Gastroesophageal sphincter (tissue), 4 donors: ENCODE measurements at places on chromosomes 13 and 19. TPM values are rescaled to one million over a fixed set of nuclear protein-coding genes. Genes with fewer than 3 reads are reported as not detected.

NTN5 gene
- total RNA-seq = 1.1 TPM

TRMT1 gene
- total RNA-seq = 25.7 TPM

METTL21C gene
- total RNA-seq = 0.62 TPM

C1QTNF9 gene
- 2.4 TPM for total RNA-seq

ONECUT3 gene
- not detected for total RNA-seq

MBD3L2 gene
- total RNA-seq = not detected

CAPN12 gene
- 2.2 TPM for total RNA-seq

NMRK2 gene
- total RNA-seq = 0.69 TPM

SYNE4 gene
- total RNA-seq = not detected

S1PR4 gene
- 1.9 TPM for total RNA-seq

TSHZ3 gene
- 28.5 TPM for total RNA-seq

CDX2 gene
- total RNA-seq = not detected

KLK1 gene
- total RNA-seq = not detected

PLPPR3 gene
- not detected for total RNA-seq

SELENOV gene
- not detected for total RNA-seq

PSG1 gene
- total RNA-seq = 0.12 TPM

OR7A5 gene
- not detected for total RNA-seq

MBD3 gene
- total RNA-seq = 80.3 TPM

FGF22 gene
- 1.3 TPM for total RNA-seq

NLRP13 gene
- total RNA-seq = not detected

NXNL1 gene
- not detected for total RNA-seq

FCER2 gene
- not detected for total RNA-seq

ZIC5 gene
- total RNA-seq = not detected

PABPC3 gene
- total RNA-seq = not detected

LRRC63 gene
- not detected for total RNA-seq

POGLUT2 gene
- total RNA-seq = 7.4 TPM
